ENCODE measurements at places on chromosomes 2 and 18.
A peak's percentile ranks its signal among the peaks of the same experiment; 100 is the strongest.

- no peak for DNase-seq
Measured at GRCh38 chr2:232526372-232526941, 497 bp downstream of the CHRND start.

- no peak for DNase-seq
Measured at GRCh38 chr18:48132797-48133655, 202.6 kb upstream of the SMAD2 start.

DNA sequence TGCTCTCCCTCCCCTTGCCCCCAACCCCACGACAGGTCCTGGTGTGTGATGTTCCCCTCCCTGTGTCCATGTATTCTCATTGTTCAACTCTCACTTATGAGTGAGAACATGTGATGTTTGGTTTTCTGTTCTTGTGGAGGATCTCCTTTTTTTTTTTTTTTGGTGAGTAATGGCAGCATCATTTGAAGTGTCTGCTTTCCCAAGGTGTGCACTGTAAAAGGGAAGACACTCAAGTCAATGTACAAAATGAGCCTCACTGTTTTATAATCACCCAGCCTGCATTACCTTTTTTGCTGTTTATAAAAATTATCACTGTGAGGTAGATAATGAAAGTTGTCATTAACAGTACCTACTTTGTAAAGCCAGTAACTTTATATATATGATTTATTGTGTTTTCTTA lies 56.9 kb downstream of the INSIG2 start:
- no peak for DNase-seq

DNA sequence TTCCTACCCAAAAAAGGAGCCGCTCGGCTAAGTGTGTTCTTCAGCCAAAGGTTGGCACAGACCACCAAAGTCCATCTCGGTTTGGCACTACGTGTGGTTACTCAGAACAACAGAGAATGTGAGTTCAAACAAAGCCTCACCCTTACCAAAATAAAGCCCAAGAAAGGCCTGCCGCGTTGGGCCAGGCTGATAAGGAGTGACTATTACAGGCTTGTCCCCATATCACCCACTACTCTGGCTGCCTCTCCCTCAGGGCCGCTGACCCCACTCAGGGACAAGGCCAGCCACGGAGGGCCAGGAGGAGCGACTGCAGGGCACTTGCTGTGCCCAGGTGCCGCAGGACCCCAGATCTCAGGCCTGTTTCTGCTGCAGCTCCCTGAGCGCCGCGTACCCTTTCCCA lies 13.8 kb downstream of the HS1BP3 start:
- no peak for DNase-seq

DNA sequence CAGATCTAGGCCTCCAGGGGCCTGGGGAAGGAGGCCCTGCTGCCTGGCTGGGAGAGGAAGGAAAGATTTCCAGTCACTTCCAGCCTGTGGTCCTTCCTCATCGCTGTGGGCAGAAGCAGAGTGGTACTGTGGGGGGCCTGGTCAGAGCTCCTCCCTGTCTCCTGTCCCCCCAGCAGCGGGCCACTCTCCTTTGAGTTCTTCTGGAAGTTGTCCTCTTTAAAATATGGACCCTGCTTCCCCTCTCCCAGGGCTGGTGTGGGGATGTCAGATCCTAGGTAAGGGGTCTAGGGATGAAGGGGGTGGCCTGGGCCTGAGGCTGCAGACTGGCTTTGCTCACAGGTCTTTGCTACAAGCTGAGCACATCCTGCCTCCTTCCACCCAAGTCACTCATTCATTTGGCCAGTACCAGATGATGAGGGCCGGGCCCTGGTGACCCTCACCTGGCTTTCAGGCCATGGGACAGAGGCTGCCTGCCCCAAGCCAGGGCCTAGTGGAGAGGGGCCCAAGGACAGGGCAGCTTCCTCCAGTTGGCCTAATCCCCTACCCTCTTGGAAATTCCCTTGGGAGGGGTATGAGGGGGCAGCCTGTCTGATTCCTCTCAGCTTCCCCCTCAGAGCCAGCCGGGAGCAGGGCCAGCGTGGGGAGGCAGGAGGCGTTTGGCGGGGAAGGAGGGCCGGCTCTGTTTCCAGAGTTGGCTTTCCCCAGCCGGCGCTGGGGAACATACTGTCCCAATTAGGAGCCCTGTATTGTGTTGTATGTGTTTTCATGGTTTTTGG lies 231.9 kb downstream of the DYSF start:
- peak; percentile 33 for DNase-seq

GRCh38 chr18:12012697-12013096 lies 31.4 kb downstream of the IMPA2 start:
- DNase-seq = no peak

DNA sequence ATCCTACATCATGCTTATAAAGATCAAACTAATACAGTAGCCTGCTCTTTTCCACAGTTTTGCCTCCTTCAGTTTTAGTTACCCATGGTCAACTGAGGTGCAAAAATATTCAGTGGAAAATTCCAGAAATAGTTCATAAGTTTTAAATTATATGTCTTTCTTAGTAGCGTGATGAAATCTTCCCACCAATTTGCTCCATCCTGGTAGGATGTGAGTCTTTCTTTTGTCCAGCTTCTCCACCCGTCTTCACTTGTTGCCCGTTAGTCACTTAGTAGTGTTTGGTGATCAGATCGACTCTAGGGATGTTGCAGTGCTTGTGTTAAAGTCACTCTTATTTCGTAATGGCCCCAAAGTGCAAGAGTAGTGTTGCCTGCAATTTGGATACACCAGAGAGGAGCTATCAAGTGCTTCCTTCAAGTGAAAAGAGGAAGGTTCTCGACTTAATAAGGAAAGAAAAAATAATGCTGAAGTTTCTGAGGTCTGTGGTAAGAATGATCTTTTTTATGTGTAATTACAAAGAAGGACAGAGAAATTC lies 57.0 kb downstream of the CEP192 start:
- DNase-seq = no peak
